ENCODE measurements at places on chromosomes 11 and 22.

GRCh38 chr11:43788421-43788820 is 92.2 kb upstream of the ALKBH3 start:
- no peak overlapping the region for H3K27ac ChIP-seq
- H3K4me3 ChIP-seq: no peak overlapping the region
- H3K4me1 ChIP-seq: peaks cover 2% of the 10 kb centered on the region
- DNase-seq: no peak

DNA sequence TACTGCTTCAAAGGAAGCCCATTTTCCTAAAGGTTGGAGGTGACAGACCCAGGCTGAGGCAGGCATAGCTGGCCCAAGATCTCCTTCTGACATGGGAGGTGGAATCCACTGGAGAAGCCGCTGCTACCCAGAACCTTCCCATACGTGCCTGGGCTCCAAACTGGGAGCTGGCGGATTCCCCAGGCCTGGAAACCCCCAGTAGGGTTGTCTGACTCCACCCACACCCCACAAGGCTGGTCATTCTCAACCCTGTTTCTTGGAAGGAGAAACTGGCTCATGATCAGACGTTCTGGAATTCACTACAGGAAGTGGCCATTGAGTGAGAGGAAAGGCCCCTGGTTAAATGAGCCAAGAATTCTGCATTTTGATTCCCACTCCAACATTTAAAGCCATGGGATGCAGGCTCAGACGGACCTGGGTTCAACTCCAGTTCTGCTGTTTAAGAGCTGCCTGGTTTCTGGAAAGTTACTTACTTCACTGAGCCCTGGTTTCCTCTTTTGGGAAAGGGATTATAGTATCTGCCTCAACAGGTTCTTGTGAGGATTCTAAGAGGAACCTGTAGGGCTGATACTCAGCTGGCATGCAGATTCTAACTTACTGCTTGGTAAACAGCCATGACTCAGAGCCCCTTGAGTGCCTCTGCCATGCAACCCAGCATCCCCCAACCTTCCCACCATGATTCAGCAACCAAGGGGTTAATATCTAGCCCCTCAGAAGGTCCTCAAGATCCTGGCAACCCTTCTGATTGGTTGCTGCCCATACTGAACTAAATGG is 19.4 kb upstream of the TSKU start:
- no peaks in the 10 kb centered on the region for H3K27me3 ChIP-seq
- peaks cover 13% of the 10 kb centered on the region for H3K4me1 ChIP-seq
- H3K4me3 ChIP-seq: no peak overlapping the region
- no peak overlapping the region for H3K27ac ChIP-seq
- H3K36me3 ChIP-seq: no peaks in the 10 kb centered on the region
- DNase-seq: no peak

GRCh38 chr22:29617922-29618629 is 14.6 kb downstream of the NF2 start:
- peaks cover 3% of the 10 kb centered on the region for H3K36me3 ChIP-seq
- H3K4me1 ChIP-seq: peaks cover 47% of the 10 kb centered on the region
- no peak for DNase-seq

DNA sequence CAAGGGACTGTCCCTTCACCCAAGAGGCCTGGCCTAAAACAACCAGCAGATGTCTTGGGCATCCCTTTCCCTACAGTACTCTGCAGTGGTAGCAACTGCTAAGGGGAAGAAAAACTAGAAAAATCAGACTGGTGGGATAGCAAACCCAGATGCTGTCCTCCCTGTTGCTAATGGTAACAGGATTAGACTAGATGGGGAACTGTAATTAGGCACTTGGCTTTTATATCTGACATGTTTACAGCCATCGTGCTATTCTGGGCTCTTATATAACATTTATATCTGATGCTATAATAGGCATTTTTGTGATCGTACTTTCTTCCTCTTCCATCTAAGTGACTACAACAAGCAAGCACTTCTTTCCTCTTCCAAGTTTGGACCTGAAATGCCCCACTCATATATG is 316.7 kb downstream of the DLG2 start:
- no peak for DNase-seq
- H3K27me3 ChIP-seq: no peaks in the 10 kb centered on the region
- no peaks in the 10 kb centered on the region for H3K4me1 ChIP-seq
- H3K36me3 ChIP-seq: no peaks in the 10 kb centered on the region
- H3K4me3 ChIP-seq: no peak overlapping the region

Data from activated naive CD8-positive, alpha-beta T cell treated with anti-CD3 and anti-CD28 coated beads for 36 hours (primary cell).